Uterus (tissue), 4 donors: ENCODE measurements at places on chromosomes 1 and 21.

- DNase-seq = no peak
Observed at GRCh38 chr1:25820247-25821111, 725 bp downstream of the MTFR1L start.

- no peak for DNase-seq
Observed at GRCh38 chr1:93807311-93807930, 71.6 kb downstream of the DNTTIP2 start.

DNA sequence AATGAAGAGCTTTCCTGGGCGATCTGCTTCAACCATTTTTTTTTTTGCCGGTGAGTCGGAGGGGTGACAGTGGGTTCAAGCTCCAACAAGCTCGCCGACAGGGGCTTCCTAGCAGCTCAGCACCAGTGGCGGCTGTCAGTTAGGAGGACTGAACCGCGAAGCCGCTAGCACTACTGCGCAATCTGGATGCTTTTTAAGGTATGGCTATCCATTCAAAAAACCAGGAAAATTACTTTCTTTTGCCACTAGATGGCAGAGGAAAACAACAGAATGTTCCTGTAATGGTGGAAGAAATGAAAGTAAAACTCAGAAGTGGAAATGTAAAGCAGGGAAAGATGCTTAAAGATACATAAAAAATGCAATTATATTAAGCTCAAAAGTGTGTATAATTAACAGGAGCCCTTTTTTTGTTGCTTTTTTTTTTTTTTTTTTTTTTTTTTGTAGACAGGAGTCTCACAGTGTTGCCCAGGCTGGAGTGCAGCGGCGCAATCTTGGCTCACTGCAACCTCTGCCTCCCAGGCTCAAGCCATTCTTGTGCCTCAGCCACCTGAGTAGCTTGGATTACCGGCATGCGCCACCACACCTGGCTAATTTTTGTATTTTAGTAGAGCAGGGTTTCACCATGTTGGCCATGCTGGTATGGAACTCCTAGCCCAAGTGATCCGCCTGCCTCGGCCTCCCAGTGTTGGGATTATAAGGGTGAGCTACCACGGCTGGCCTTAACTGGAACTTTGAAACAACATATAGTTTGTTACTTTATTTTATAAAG lies 8.5 kb downstream of the KYAT3 start:
- DNase-seq = no peak

- no peak for DNase-seq
Observed at GRCh38 chr1:198498881-198499280, 41.6 kb downstream of the ATP6V1G3 start.

DNA sequence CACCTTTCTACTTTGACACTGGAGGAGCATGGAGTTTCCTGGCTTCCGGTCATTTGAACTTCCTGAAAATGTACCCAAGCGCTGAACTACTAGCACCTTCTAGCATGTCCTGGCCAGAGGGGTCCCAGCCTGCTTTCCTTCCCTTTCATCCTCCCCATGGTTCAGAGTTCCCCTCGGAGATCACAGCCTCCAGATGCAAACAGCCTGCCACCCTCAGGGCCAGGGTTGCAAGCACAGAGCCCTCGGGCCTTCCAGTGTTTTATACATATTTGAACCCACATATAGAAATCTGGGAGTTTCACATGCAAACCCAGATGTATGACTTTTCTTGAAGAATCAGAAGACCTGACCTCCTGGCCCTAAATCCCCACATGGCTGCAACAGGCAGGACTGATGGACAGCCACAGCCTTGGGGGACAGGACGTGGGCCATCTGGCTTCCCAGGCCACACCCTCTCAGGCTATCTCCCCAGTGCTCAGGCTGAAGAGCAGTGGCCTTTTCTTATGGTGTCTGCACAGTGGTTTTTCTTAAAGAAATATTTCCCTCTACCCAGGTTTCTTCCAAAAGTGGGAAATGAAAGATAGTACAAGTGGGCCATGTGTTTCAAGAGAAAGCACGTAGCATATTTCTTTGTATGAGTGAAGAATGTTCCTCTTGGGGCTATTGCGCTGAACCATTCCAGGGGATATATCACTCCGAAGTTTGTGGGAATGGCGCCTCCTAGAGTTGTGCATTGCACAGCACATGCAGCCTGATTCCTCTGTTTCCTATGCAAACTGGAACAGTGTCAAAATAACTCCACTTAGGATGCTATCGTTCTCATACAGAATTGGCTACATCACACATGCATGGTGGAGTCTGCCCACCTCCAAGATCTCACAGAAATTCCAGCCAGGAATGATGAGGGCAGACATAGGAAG lies 232.0 kb upstream of the VAMP3 start:
- DNase-seq = no peak

GRCh38 chr1:61052395-61053225 lies 29.8 kb upstream of the NFIA start:
- no peak for DNase-seq

- DNase-seq = no peak
Observed at GRCh38 chr1:183830389-183830788, 25.5 kb downstream of the RGL1 start.

DNA sequence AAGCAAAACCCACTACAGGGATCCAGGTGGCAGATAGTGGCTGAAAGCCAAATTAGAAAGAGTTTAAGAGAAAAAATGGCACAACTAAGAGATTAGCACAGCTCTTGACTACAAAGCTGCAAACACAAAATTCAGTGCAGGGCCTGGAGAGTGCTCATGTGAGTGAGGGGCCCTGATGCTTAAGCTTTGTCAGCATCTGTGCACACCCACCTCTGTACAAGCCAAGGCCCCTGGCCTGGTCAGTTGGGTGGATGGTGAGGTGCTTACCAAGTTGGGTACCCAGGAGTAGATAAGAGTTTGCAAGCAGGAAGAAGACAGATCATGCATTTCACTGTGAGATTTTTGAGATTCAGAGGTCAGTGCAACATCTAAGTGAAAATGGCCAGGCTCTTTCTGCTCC lies 62.7 kb upstream of the ATP1B1 start:
- DNase-seq = no peak

- DNase-seq = no peak
Observed at GRCh38 chr1:11841245-11842153, 6.1 kb downstream of the NPPA start.

GRCh38 chr1:116513956-116514355 lies 56.9 kb downstream of the CD58 start:
- DNase-seq = no peak

DNA sequence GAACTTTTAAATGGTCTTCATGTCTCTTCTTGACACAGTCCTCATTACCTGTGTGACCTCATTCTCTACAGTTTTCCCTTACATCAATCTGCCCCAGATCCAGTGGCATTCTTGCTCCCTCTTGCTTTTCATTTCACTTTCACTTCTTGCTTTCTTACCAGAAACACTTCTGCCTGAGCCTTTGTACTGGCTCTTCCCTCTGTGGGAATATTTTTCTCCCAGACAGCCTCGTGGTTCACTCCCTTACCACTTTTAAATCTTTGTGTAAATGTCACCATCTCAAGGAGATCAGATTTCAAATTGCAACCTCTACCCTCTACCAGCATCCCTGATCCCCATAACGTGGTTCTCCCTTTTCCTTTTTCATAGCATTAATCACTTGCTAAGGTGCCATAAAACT lies 73.2 kb downstream of the DISC1 start:
- DNase-seq = no peak

GRCh38 chr21:25862596-25862995 lies 127.8 kb downstream of the GABPA start:
- DNase-seq = no peak

GRCh38 chr1:232834066-232834465 lies 28.9 kb downstream of the MAP10 start:
- no peak for DNase-seq

DNA sequence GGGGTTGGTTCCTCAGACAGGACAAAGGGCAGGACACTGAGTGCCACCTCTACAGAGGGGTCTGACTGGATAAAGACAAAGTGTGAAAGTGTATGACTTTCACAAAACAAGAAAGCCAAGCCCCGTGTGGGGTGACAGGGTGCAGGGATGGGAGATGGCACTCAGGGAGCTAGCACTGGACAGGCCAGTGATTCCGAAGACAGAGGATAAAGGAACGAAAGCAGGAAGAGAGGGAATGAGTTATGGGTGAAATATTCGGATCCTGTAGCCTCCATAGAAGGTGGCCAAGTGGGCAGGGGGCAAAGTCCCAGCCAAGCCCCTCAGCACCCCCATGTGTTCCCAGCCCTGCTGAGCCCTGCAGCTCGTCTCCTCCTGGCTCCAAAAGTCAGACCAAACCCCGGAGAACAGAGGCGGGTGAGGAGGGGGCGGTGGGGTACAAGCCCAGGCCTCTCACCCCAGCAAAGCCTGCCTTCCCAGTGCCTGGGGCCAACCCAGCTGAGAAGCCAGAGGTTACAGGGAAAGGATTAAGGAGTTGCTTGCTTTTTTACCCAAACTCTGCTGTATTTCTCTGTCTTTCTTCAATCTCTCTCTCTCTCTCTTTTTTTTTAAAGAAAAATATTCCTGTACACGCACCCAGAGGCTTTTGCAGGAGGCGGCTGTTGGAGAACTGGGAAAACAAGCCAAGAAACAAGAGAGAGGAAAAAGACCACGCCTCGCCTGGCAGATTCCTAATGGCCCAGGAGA lies 14.0 kb upstream of the WASF2 start:
- peak; percentile 42 for DNase-seq

DNA sequence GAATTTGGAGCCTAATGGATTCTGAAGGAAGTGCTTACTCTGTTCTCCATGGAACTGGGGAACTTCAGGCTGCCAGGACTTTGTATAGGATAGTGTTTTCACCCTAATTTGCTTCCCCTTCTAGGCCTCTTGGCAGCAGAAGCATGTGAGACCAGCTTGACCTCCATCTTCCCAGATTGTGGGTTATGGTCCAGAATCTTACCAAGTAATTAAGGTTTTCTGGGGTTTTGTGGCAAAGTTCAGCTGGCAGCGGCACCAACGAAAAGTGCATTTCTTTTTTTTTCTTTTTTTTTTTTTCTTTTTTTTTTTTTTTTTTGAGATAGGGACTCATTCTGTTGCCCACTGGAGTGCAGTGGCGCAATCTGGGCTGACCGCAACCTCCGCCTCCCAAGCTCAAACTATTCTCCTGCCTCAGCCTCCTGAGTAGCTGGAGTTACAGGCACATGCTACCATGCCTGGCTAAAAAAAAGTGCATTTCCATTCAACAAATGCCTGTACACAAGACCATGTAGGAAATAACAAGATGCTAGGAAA lies 3.4 kb upstream of the BMP8A start:
- no peak for DNase-seq

- DNase-seq = no peak
Observed at GRCh38 chr1:6460301-6461050, 5.5 kb downstream of the TNFRSF25 start.

- DNase-seq = no peak
Observed at GRCh38 chr21:15001857-15002606, 62.8 kb downstream of the NRIP1 start.

GRCh38 chr1:18041685-18042355 lies 65.8 kb upstream of the IGSF21 start:
- DNase-seq = no peak

GRCh38 chr1:29895201-29895600 lies 658.9 kb downstream of the PTPRU start:
- DNase-seq = no peak

GRCh38 chr1:22048351-22049192 lies 3.9 kb upstream of the CDC42 start:
- no peak for DNase-seq

- DNase-seq = no peak
Observed at GRCh38 chr1:98660940-98661543, 479 bp upstream of the SNX7 start.

GRCh38 chr1:179786815-179787685 lies 44.0 kb downstream of the FAM163A start:
- no peak for DNase-seq

DNA sequence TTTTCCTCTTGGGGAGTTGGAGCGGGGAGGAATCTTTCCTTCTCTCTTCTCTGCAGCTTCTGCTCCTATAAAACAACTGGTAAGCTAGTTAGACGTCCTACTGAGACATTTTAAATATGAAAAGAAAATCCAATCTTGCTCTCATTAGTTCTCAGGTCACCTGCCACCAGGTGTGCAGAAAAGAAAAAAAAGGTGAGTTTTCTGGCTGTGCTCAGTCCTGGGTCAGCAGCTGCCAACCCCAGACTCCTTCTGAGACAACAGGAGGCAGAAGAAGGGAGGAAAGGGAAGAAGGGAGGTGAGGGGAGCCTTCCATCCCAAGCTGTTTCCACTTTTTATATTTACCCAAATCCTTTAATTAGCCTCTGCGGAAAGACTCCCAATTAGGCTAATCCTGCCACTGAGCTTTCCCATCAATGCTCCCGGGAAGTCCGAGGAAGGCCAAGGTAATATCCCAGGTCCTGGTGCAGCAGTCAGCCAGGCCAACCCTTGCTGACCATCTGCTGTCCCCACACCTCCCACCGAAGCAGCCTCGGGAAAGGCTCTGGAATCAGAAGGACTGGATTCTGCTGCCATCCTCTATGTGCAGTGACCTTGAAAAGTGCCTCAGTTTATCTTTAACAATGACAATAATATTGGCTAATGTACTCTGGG lies 33.4 kb downstream of the GLIS1 start:
- no peak for DNase-seq

DNA sequence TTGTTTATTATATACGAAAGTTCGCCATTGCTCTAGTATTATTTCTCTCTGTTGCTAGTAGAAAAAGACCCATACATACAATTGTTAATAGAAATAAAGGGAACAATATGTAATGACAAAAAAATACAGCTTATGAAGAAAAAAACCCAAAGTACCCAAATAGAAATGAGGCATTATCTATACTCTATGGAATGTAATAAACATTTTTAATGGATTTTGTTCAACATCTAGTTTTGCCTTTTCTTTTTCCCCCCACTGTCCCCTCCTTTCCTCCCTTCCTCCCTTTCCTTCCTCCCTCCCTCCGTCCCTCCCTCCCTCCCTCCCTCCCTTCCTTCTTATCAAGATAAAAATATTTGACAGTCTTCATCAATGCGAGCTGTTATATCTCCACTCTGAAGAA lies 81.5 kb upstream of the NEK7 start:
- no peak for DNase-seq

GRCh38 chr1:201849372-201850052 lies 20.6 kb downstream of the IPO9 start:
- DNase-seq = no peak

DNA sequence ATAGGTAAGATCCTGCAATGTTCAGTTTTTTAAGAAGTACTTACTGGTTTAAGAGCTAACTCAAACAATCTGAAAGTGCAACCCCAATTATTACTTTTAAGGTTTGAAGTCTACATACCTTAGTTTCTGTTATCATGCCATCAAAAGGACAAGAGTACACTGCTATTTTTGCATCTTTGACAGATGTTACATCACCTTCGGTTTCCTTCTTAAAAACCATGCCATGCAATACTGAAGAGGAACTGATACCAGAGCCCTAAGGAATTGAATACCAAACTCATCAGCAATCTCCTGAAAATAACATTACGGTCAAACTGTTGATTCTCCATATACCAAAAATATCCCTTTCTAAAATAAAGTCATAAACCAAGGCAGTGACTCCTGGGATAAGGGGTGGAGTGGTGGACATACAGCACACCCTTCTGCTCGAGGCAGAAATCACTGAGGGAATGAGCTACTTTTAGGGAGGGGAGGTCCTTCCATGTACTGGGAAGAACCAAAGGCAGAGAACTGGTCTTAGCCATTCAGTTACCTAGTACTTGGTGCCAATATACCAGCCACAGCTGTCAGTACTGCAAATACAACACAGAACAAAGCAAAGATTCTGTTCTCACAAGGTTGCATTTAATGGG lies 8.5 kb downstream of the CCT8 start:
- no peak for DNase-seq

GRCh38 chr21:32004291-32004690 lies 131.5 kb downstream of the HUNK start:
- no peak for DNase-seq
